ENCODE measurements at places on chromosomes 12 and 14.

DNA sequence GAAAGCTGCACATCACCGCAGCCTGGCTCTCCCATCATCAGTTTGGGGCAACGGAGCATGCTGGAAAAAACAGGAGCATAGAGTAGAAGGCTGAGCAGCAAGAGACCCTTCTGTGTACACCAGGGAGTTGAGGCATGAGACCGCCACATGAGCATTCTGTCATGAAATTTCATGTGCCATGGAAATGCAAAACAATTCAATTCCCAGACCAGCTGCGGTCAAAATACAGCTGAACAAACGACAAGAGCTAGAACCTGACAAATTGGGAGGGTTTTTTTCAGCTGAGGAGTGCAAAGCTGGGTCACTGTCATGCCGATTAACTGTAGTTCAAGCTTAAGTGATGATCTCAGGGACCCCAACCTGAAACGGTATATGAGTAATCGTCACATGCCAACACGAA, 37.1 kb downstream of the TMEM30B start:
- no peak for DNase-seq

- no peak for DNase-seq
These were observed 15.5 kb upstream of the MLXIP start for GRCh38 chr12:122062832-122063693.

GRCh38 chr14:23078692-23079116, 16.2 kb downstream of the ACIN1 start:
- DNase-seq = no peak

- DNase-seq = no peak
These were observed 205.6 kb downstream of the CRADD start for GRCh38 chr12:93882763-93883162.

GRCh38 chr12:124453419-124454351, 113.7 kb downstream of the NCOR2 start:
- DNase-seq = peak; percentile 67

GRCh38 chr12:132606466-132606865, 3.9 kb downstream of the LRCOL1 start:
- no peak for DNase-seq

- no peak for DNase-seq
These were observed 387 bp upstream of the GSC start for GRCh38 chr14:94770251-94770749.

DNA sequence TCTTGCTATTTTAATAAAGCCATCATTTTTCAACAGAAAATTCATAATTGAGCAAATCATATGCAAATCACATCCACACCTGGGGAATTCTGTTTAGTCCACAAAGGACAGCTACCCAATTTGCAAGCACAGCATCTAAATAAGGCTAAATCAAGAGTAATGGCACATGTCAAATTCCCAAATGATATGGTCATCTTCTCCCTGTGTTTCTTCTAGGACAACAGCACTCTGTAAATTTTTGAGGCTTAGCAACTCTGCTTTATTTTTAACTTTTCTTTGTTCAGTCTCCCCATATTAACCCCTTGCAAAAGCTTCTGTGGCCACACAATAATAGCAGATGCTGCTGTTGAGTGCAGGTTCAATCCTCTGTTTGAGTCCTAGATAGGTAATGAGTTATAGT, 155.6 kb upstream of the DAAM1 start:
- no peak for DNase-seq

- DNase-seq = no peak
These were observed 31.9 kb upstream of the FOS start for GRCh38 chr14:75246546-75247285.

DNA sequence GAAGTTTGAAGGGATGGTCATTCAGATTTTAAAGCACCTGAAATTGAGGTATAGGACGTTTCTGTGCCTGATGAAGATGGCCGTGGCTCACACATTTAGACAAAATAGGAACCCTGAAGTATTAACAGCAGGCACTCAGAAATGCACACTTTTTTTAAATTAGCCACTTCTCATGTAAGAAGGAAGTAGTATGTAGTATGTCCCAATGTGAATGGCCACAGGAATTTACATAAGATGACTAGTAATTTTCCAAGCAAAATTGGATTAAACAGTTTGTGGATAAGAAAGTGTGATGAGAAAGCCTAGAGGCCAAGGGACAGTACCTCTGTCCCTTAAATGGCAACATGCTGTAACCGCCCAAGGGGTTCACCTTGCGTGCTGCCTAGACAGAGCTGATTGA, 1.8 kb upstream of the MIS18BP1 start:
- DNase-seq = no peak

DNA sequence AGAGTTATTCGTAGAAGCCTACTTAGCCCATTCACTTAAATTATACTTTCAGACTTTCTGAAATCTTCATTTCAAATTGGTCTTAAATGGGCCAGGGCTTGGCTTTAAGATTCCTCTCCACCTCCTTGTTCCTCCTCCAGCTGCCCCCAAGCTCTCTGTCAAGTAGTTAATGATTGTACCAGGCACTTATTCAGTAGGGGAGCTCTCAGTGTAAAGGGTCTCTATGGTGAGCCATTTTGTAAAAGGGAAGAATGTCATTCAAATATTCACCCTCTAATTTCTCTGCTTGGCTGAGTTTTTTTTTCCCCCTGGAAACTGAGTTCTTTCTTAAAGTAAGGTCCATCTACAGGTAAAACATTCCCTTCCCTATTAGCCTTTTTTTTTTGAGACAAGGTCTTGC, 96.6 kb downstream of the SUDS3 start:
- DNase-seq = no peak

DNA sequence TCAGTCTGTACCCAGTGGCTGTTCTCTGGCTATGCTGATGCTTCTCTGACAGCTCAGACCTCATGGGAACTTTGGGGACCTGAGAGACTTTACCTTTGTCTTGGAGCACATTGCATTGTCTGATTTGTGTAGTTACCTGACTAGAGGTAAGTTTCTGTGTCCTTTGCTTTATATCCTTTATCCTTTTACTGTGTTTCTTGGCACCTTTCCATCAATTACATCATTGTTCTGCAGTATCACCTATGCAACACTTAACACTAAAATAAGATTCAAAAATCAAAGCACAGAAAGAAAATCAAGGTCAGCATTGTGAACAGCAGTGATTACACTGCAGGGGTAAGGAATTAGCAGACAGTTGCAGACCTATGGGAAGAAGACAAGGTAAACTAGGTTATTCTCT, 43.8 kb downstream of the SLC35F4 start:
- DNase-seq = no peak

DNA sequence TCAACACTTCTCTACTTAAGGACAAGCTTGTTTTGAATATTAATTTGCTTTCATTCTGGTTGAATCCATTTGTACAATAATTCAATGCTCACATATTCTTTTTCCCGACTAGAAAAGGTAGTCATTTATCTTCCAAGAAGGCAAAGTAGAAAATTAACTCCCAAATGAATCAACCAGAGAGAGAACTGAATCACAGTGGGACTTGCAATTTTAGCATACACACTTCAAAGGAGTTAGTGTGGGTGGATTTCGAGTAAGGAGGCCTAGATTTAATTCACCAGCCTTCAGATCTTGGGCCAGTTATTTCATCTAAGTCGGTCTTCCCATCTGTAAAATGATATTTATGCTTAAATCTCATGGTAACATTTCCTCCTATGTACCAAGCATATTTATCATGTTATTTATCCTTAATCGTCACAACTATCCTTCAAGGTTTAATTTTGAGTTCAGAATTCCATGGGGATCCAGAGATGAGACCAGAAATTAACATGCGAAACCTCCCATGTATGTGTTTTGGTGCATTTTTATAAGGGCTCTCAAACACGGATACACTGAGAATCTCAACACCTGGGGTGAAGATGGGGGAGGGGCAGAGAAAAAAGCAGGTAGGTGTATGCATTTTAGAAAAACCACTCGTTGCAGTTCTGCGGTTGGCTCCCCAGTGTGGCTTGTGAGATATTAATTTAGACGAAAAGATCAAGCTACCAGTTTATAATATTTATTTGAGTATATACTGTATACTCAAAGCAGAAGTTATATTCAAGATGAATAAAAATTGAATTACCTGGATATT, 38.9 kb upstream of the IL22 start:
- DNase-seq = no peak

DNA sequence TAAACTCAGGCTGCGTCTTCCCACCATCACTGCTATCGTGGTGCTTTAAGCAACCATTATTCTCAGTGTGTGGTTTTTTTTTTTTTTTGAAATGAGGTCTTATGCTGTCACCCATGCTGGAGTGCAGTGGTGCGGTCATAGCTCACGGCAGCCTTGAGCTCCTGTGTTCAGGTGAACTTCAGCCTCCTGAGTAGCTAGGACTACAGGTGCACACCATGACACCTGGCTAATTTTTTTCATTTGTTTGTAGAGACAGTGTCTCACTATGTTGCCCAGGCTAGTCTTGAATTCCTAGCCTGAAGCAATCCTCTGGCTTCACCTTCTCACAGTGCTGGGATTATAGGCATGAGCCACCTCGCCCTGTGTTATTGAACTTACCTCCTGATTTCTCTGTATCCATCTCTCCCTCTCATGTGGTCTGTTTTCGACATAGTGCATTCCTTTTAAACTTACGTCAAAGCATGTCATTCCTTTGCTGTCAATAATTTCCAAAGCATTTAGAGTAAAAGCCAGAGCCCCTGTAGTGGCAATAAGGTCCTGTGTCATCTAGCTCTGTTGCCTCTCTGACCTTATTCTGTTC, 255.5 kb downstream of the SNAPC1 start:
- DNase-seq = no peak

DNA sequence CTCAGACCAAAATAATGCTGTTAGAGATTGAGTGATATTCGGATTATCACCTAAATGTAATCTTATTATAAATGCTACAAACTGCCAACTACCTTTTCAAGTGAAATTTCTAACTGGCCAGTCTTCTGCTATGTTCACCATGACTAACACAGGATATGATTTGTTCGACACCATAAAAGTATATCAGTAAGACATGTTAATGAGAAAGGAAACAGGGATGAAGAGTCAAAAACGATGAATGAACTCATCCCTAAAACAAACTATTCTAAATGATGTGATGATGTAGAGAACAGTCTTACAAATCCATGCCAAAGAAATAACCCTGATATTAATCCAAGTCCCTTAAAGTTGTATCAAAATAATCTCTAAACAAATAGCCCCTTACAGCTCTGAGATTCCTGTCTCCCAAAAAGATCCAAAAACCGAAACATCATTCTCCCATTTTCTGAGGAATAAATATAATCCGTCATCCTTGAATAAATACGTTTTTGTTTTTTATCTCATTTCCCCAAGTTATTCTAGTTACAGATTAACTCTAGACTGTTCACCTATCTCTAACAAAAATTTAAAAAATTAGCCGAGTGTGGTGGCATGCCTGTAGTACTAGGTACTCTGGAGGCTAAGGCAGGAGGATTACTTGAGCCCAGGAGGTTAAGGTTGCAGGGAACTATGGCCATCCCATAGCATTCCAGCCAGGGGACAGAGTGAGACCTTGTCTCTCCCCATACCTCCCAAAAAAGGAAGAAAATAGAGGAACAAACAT, 9.1 kb downstream of the SCAF11 start:
- DNase-seq = no peak
